ENCODE measurements at places on chromosomes 3 and 15.

DNA sequence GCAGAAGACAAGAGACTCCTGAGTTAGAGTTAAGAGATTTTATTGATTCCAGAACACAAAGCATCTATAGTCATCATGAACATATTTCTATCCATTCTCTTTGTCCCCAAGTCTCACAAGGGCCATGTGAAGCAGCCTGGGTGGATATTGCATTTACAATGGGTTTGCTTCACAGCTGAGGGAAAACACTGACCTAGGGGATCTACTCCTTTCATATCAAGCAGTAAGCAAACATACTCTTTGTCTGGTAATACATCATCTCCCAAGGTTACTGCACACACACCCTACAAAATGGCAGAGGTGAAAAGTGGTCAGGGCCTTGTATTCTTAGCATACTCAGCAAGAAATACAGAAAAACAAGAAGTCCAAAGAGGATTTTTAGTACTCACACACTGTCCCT lies 267.7 kb upstream of the BCHE start:
- DNase-seq, result no peak

GRCh38 chr3:7368597-7368996 lies 507.7 kb downstream of the GRM7 start:
- no peak for DNase-seq

GRCh38 chr3:14620512-14620911 lies 31.1 kb upstream of the CCDC174 start:
- no peak for DNase-seq

DNA sequence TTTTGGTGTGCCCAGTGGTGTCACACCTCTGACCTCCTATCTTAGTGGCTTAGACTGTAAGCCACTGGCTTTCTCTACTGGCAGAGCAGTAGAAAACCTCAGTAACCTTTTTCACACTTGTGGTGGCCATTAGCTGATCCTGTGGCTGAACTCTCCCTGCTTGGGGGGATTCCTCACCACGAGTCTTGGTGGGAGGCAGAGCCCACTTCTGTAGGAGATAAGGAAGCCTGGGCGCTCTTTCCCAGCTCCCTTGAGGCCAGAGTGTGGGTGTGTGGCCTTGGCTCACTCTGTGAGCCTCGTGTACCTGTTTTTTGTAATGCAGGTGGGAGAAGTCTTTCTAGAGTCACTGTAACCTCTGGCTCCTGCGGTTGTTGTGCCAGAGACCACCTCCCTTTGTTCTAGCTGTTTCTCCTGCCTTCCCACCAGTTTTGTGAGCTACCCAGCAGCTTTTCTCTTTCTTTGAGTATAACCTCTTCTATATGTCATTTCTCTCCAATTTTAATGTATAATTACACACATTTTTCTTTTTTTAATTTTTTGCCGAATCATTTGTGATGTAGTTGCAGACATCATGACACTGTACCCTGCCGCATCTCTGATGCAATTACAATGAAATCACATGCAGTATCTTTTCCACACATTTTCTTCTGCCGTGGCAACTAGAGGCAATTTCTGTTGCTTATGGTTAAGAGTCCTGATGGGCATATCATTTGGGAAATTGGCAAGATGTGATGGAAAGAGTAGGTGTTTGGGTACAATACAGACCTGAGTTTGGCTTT lies 13.8 kb downstream of the XCR1 start:
- DNase-seq, result no peak

GRCh38 chr3:30135190-30135589 lies 471.2 kb upstream of the TGFBR2 start:
- DNase-seq, result no peak

DNA sequence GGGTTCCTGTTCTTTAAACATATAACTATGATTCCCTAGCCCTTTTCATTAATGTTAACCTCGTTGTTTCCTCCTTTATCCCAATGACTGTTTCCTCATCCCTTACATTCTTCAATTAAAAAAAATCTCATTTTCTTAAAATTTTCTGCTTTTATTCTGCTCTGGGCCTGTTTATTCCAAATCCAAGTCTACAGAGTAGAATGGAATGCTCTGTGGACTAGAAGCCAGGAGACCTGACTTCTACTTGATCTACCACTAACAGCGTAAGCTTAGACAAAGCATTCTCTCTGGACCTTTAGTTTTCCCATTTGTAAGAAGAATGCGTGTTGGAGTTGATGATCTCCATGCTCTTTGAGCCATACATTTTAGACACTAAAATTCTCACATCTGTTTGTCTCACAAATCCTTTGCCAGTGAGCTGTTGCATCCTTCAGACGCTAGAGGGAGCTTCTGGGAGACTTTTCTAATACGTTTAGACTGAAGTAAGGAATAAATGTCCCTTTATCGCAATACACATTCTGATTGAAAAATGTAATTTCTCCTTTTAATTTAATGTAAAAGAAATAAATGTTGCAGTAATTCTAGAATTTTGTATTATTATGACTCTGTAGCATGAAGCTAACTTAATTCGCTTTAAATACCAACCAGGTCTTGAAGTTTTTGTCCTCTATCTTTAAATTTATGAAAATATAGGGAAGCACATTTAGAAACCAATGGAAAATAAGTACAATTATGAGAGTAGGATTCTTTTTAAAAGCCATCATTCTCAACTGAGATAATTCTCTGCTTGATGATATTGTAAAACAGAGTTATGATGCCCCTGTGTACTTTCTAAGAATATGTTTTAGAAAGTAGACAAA lies 21.7 kb upstream of the GMNC start:
- DNase-seq, result peak; percentile 42

GRCh38 chr15:48292458-48292857 lies 38.8 kb upstream of the DUT start:
- no peak for DNase-seq

GRCh38 chr3:141795276-141795675 lies 32.1 kb downstream of the GRK7 start:
- DNase-seq, result no peak

GRCh38 chr3:104564045-104564643 lies 802.6 kb upstream of the ALCAM start:
- peak; percentile 74 for DNase-seq

- DNase-seq, result no peak
Measured at GRCh38 chr3:13574798-13575451, 26.0 kb downstream of the FBLN2 start.

- DNase-seq, result no peak
Measured at GRCh38 chr3:188520466-188520865, 366.5 kb downstream of the LPP start.

- DNase-seq, result no peak
Measured at GRCh38 chr3:184602372-184603150, 41.0 kb downstream of the EPHB3 start.

DNA sequence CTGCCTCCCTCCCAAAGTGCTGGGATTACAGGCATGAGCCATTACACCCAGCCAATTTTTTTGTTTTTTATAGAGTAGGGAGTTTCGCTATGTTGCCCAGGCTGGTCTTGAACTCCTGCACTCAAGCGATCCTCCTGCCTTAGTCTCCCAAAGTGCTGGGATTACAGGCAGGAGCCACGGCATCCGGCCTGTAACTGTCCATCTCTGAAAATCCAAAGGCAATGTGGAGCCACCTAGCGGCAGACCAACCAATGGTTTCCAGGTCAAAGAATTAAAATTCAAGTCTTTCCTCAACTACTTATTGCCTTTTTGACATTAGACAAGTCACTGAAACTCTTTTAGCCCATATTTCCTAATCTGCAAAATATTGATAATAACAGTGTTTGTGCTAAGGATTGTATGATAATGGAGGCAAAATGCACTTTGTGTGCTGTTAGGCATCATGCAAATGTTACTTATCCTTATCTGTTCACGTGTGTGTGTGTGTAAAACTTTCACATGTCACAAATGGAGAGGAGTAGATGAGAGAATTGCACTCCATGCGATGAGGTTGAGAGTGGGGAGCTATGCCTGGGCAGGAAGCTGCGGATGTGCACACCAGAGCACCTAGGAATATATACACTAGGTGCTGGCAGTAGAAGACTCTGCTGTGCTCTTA lies 48.7 kb downstream of the COL8A1 start:
- peak; percentile 62 for DNase-seq
